CD4-positive, CD25-positive, alpha-beta regulatory T cell (primary cell): ENCODE measurements at places on chromosomes 3 and 15. TPM values are rescaled to one million over a fixed set of nuclear protein-coding genes. Genes with fewer than 3 reads are reported as not detected.

The DLEC1 gene
- 4.9 TPM for total RNA-seq

The HOMER2 gene
- 3.4 TPM for total RNA-seq

The TNFAIP8L3 gene
- not detected for total RNA-seq

DNA sequence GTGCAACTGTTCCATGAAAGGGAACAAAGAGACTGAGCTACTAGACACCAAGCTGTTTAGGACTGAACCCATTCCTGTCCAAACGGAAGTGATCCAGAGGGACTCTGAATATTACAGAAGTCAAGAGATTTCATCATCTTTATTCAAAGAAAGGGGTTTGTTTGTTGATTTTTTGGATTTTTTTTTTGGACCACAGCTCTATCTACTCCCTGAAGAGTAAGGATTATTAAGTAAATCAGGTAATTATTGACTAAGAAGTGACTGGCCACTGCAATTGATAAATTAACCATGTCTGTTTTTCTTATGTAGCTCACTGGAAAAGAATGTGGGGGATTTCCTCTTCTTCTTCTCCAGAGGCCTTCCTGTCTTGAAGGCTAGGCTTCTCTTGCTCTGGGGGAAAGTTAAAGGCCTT lies 146.6 kb upstream of the TPM1 start:
- DNase-seq: no peak

- DNase-seq: no peak
These were observed 33.0 kb downstream of the SLC12A6 start for GRCh38 chr15:34304613-34305012.

DNA sequence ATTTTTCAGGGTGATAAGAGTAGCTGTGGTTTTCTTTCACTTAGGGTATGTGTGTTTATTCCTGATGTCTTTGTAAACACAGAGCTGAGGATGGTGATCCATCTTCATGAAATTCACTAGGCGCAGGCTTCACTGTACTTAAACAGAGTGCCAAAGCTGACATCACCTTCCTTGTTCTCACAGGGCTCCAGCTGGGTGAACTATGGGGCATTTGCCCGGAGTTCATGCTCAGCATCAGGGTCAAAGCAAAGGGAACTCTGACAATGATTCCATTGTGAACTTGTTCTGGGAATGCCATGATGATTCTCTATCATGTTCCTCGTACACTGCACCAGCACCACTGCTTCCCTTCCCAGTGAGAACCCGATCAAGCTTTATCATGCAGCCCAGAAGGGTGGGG lies 184.8 kb upstream of the P2RY1 start:
- no peak for DNase-seq

DNA sequence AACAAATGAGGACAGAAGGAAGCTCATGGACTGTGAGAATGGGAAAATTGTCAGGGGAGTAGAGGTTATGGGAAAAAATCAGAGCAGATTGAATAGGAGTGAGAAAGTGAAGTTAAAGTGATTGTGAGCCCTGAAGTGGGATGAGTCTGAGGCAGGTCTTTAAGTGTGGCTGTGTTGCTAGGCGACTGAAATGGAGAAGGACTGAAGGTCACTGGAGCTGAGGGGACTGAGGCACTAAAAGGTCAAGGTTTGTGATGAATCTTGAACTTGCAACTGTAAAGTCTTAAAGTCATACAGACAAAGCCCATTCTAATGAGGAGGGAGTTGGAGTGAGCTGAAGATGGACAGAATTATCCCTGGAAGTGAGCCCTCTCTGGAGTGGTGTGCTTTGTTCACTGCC lies 518.9 kb downstream of the TUSC7 start:
- no peak for DNase-seq

DNA sequence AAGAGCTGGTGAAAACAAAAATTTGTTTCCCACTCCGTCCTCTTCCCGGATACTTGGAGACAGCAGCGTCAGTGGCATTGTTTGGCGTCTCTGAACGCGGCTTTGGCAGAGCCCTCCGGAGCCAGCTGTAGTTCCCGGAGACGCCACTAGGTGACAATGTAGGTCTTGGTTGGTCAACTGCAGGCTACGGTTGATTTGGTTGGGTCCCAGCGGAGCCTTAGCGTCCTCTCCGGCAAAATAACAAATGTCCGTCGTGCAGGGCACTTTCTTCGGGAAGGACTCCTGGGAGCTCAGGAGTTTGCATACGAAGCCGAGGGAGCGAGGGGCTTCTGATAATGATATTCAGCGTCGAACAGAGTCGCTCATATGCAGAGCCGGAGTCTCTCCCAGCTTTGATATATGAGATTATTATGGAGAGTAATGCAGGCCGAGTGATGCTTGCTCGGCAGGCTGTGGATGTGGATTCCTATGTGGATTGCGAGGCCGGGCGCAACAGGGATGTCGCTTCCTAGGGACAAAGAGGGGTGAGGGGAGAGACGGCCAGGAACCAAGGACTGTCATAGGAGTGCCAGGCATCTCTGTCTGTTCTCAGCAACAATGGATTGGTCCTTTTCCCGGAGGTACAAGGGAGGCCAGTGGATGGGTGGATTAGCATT lies 74.8 kb downstream of the IL20RB start:
- peak; percentile 60 for DNase-seq

DNA sequence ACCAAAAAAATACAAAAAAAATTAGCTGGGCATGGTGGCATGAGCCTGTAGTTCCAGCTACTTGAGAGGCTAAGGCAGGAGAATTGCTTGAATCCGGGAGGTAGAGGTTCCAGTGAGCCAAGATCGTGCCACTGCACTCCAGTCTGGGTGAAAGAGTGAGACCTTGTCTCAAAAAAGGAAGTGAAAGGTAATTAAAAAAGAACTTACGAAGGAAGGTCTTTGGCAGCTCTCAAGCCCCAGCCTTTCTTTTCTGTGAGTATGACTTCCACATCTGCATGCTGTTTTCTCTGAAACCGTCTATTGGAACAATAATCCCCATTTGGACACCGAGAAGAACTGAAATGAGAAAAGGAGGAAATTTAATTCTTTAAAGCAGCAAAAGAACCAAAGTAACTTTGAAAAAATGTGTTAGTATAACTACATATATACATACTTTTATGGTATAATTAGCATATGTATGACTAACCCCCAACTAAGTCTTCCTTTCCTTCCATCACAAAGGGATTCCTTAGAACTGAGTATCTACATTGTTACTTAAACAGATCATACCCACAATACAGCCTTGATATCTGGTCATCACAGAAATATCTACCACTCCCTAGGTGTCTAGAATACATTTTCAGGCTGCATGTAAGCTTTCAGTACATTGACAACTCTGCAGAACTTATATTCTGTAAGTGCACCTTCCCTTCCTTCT lies 50.1 kb downstream of the SETD2 start:
- no peak for DNase-seq

The CLEC3B gene
- 0.99 TPM for total RNA-seq

The ATP8B4 gene
- total RNA-seq: 2.8 TPM

- DNase-seq: no peak
These were observed 84.6 kb upstream of the SLC7A14 start for GRCh38 chr3:170670504-170670903.

DNA sequence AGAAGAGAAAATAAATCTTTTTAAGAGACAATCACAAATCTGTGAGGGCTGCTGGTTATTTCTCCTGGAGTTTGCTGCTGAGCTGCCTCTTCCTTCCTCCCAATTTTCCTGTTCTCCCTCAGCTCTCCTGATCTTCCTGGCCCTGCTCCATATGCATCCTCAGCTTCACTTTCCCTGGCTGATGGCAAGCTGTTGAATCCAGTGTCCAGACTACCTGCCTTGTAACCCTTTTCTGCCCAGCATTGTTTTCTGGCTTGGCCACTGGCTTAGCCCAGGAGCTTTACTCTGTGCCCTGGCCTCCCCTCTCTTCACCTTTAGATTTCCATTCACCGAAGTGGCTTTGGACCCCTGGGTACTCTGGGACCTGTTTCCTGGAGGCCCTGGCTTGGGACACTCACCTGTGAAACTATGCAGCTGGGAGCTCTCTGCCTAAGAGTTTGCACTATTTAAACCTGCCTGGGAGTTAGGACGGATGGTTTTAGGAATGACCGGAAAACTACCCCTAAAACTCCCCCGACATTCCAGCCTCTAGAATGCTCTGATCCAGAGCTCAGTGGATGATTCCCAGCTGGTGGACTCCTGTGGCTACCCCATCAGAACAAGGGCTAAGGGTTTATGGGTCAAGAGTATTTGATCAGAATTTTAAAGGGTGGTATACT lies 90.0 kb downstream of the RBPMS2 start:
- DNase-seq: no peak

- DNase-seq: no peak
These were observed 583.9 kb downstream of the MCTP2 start for GRCh38 chr15:94815110-94815731.
